ENCODE measurements at places on chromosomes 7 and 10. TPM values are rescaled to one million over a fixed set of nuclear protein-coding genes. Genes with fewer than 3 reads are reported as not detected.

The HTR5A gene
- total RNA-seq = not detected

The ARHGEF35 gene
- 0.23 TPM for total RNA-seq

The PLEKHA1 gene
- 25.2 TPM for total RNA-seq

The NKX1-2 gene
- total RNA-seq = 0.04 TPM

The GPR37 gene
- total RNA-seq = 0.62 TPM

The UNCX gene
- total RNA-seq = 0.07 TPM

The PTTG1IP2 gene
- not detected for total RNA-seq

The OR9A4 gene
- not detected for total RNA-seq

The LLCFC1 gene
- total RNA-seq = not detected

The GPRIN2 gene
- 24.9 TPM for total RNA-seq

The STOX1 gene
- total RNA-seq = 0.79 TPM

The CLDN12 gene
- total RNA-seq = 26.9 TPM

The MRC1 gene
- 0.02 TPM for total RNA-seq

The TCAF2 gene
- total RNA-seq = 0.30 TPM

The PITX3 gene
- total RNA-seq = 0.34 TPM

The SCIN gene
- total RNA-seq = 0.70 TPM

The SDK1 gene
- 0.46 TPM for total RNA-seq

The GALNT17 gene
- not detected for total RNA-seq

The VAX1 gene
- 1.3 TPM for total RNA-seq

The IFIT1B gene
- total RNA-seq = not detected

The ZNF107 gene
- total RNA-seq = 2.3 TPM

The ST7 gene
- total RNA-seq = 26.7 TPM

The FAM25C gene
- total RNA-seq = 2.0 TPM

The VPS41 gene
- total RNA-seq = 28.5 TPM

The PRSS58 gene
- total RNA-seq = not detected

The MARVELD1 gene
- total RNA-seq = 36.8 TPM

The KRIT1 gene
- total RNA-seq = 26.0 TPM

The PRPS1L1 gene
- not detected for total RNA-seq

The SMNDC1 gene
- total RNA-seq = 45.2 TPM

The TSC22D4 gene
- total RNA-seq = 32.2 TPM

The UTF1 gene
- not detected for total RNA-seq

The HELLS gene
- 38.5 TPM for total RNA-seq

The C10orf62 gene
- total RNA-seq = not detected

The RASA4B gene
- total RNA-seq = 1.8 TPM

The AKR1C8 gene
- 0.49 TPM for total RNA-seq

The CALHM1 gene
- not detected for total RNA-seq

The IFIT2 gene
- total RNA-seq = 3.2 TPM

The PDK4 gene
- 5.0 TPM for total RNA-seq

The ZKSCAN1 gene
- 12.2 TPM for total RNA-seq

The CELF2 gene
- 0.10 TPM for total RNA-seq

The OR9A2 gene
- not detected for total RNA-seq

The SORCS1 gene
- not detected for total RNA-seq

The EVX1 gene
- not detected for total RNA-seq

The PRTFDC1 gene
- 23.8 TPM for total RNA-seq

The DIP2C gene
- total RNA-seq = 7.6 TPM

The ACSL5 gene
- total RNA-seq = 0.13 TPM

The CPA4 gene
- total RNA-seq = 12.3 TPM

The RFC2 gene
- total RNA-seq = 57.7 TPM

The STAG3 gene
- total RNA-seq = 0.15 TPM

The OR13A1 gene
- not detected for total RNA-seq

The COL26A1 gene
- 0.58 TPM for total RNA-seq

The EPO gene
- not detected for total RNA-seq

The TMEM130 gene
- 0.19 TPM for total RNA-seq
